Heart right ventricle (tissue), 16 donors: ENCODE measurements at places on chromosomes 6 and 20. TPM values are rescaled to one million over a fixed set of nuclear protein-coding genes. Genes with fewer than 3 reads are reported as not detected.

The NKAIN2 gene
- not detected for total RNA-seq

The C20orf144 gene
- not detected for total RNA-seq

The ADTRP gene
- total RNA-seq = not detected

The FAM83B gene
- 3.5 TPM for total RNA-seq

The CDC5L gene
- 17.5 TPM for total RNA-seq

The TTBK1 gene
- total RNA-seq = 0.22 TPM

The C4B gene
- 32.6 TPM for total RNA-seq

The PMEPA1 gene
- total RNA-seq = 30.4 TPM

The CALHM4 gene
- total RNA-seq = not detected
